ENCODE measurements at places on chromosomes 7 and 10. TPM values are rescaled to one million over a fixed set of nuclear protein-coding genes. Genes with fewer than 3 reads are reported as not detected.

The REPIN1 gene
- total RNA-seq: 28.2 TPM

The LLCFC1 gene
- not detected for total RNA-seq

The CALHM2 gene
- total RNA-seq: 1.9 TPM

The MPP7 gene
- total RNA-seq: 0.24 TPM

DNA sequence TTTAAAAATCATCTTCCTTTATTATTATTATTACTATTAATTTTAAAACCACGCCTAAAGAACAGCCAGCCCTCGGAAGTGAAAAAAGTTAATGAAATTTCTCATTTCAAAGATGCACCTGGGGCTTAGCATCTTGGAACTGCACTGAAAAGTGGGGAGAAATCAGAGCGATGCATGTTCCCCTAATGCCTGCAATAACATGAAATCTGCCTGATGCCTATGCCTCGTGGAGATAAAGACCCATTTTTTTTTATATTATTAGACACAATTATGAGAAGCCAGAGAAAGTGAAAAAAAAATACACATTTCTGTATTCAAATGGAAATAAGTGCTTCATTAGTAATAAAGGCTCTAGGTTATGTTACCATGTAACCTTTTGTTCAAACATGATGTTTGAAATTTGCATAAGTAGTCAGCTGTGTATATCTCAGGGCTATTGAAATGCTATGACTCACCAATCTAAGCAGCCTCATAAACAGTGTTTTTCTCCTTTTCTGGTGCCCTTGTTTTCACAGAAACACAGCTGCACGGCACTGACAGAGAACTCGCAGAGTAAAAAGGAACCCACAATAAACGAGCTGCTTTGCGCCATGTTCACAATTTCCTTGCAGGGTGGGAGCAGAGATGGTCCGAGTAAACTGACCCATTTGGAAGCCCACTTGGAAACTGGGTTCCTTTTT is 175.8 kb upstream of the PRKCQ start:
- DNase-seq: peak; percentile 53

DNA sequence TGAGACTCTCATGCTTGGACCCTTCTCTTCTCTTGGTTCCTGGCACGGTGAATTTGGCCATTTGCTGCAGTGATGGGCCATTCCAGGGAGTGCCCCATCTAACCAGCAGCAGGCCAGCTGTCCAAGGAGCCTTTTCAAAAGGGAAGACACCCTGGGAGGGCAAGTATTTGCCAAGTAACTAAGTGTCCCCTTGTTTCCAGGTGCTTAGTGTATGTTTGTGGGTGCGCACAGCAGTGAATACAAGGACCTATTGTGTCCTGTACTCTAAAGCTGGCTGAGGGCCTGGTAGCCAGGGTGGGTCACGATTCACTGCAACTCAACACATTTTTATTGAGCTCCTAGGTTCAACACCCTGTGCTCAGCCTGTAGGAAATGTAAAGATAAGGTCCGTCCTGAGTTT is 348.8 kb downstream of the RNLS start:
- DNase-seq: no peak

DNA sequence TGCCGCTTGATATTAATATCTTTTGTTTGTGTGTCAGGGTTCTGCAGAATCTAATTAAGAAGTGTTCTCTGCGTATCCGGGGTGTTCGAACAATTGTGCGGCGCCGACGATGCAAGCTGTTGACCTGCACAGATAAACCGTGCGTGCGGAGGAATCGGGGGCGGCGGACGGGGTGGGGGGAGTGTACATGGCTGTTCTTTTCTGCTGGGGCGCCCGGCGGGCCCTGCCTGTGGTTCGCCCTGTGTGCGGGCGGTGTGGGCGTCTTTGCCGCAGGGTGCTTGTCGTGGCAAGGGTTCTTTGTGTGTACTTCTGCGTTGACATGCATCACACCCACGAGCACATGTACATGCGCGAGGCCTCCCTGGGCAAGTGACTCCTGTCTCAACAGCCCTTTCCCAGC is 47.9 kb downstream of the MICALL2 start:
- no peak for DNase-seq

DNA sequence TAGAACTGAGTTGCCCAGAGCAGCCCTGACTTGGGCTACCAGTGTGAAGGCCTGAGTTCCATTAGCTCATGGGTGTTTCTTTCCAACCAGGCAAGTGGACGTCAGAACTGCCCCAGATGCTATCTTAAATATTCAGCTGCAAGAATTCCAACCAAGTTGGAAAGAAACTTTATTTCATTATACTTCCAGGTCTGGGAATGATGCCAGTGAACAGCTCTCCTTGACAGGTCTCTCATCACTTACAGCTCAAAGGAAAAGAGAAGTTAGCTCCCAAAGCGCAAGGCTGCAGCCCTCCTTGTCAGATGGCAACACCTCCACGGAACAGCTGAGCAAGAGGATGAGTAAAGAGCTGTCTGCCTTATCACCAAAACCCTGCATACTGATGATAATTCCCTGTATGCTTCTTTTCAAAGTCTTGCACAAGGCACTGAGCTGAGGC is 255.5 kb upstream of the AOAH start:
- no peak for DNase-seq

The TMEM184A gene
- 0.10 TPM for total RNA-seq

The VGF gene
- 0.59 TPM for total RNA-seq

The C10orf88 gene
- total RNA-seq: 6.4 TPM

The HSPA12A gene
- total RNA-seq: 3.1 TPM

DNA sequence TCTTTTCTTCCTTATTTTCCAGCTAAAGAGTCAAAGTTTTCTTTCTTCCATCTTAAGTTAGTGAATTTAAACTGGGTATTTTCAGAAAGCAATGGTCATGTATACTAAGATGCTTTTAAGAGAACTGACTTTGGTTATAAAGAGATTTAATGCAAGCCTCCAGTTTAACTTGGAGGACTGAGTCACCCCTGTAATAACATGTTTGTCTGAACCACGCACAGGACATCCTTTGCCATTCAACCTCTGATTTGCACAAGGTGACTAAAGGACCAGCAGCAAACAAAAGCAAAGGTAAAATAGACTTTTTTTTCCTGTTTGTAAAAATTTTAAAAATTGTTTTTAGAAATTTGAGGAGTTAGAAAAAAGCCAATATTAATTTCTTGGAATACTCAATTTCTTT is 2.9 kb downstream of the HYAL4 start:
- no peak for DNase-seq

DNA sequence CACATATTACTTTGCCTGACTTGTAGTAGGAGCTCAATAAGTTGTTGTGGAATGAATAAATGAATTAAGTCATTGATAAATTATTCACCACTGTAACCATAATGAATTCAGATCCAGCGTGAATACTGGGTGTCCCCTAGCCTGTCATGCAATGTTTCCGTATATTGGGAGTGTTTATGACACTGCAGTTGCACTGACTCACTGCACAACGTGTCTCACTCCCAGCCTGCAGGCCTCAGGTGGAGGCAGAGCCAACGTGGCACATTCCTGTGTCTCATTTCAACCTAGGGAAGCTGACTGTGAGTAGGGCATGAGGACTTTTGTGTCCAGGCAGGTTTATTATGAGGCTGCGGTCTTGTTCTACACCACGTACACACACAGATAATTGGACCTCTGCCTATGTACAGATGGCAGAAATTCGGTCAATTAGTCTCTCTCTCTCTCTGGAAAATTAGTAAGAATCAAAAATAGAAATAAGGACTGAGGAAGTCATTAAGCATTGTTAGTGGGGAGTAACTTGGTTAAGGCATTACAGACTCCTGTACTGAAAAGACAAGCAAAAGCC is 299.1 kb upstream of the IGFBP3 start:
- DNase-seq: peak; percentile 19

The SPDYE2B gene
- not detected for total RNA-seq

- no peak for DNase-seq
Measured at GRCh38 chr7:31084226-31084625, 32.1 kb downstream of the ADCYAP1R1 start.

GRCh38 chr7:17957871-17958270 is 17.6 kb upstream of the SNX13 start:
- DNase-seq: no peak

DNA sequence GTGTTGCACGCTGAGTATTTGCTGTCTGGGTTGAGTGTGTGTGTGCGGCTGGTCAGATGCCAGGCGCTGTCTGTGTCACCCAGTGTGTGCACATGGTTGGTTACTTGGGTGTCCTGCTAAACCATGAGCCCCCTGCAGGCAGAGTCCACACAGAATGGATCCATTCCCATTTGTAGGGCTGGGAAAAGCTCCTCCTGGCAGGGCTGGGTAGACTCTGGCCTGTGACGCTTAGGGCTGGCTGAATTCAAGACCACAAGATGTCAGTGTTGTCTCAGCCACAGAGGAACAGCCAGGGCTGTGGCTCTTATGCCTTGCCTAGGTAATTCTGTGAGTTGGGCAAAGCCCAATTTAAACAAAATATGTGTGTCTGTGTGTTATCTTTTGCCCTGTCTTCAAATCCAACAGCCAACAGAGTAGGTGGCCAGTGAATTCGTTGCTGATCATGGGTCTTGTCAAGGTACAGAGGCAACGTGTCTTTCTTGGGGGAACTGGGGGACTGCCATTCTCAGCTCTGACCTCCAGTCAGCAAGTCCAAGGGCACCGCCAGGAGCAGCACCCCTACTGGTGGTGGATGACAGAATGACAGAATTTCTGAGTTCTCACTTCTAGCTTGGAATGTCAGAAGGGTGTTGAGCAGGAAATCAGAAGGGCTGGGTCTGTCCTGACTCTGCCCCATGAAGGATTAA is 285.1 kb downstream of the CCSER2 start:
- DNase-seq: peak; percentile 47

The SEMA3D gene
- total RNA-seq: 2.4 TPM

- DNase-seq: no peak
Measured at GRCh38 chr10:58367069-58367468, 18.1 kb upstream of the TFAM start.

- DNase-seq: no peak
Measured at GRCh38 chr10:88028654-88029053, 165.2 kb downstream of the PTEN start.

DNA sequence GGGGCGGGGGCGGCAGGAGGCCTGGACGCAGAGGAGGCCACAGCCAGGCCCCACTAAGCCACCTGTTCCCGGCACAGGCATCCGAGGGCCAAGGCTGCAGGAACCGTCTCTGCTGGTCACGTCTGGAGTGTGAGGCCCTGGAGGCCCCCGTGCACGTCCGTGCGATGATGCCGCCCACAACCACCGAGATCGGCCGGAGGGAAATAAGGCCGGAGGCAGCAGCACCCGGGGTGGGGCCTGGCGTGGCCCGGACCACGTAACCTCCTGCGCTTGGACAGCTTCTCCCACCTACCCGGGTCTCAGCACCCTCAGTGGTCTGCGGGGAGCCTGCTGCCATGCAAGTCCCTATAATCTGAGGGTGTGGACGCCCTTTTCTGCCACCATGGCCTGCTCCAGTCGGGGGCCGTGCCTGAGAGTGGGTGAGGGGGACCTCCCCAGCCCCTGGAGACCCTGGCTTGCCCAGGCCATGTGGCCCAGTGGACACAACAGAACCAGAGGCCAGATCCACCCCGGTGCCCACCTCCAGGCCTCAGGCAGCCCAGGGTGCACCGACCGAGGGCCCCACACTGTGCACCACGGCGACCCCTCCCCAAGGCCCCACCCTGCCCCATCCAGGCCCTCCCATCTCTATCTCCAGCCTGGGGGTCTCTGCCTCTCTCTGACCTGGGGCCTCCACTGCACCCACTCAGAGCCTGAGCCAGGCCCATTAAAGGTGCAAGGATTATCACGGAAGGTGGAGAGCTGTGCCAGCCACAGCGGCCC is 83.1 kb downstream of the PDGFA start:
- DNase-seq: no peak

- DNase-seq: no peak
Measured at GRCh38 chr10:132164761-132165278, 21.9 kb upstream of the DPYSL4 start.

GRCh38 chr7:144725070-144725469 is 110.8 kb downstream of the TPK1 start:
- DNase-seq: no peak

Data from RPMI7951 (cell line).